ENCODE measurements at places on chromosomes 1 and 21. TPM values are rescaled to one million over a fixed set of nuclear protein-coding genes. Genes with fewer than 3 reads are reported as not detected.

The KRTAP12-2 gene
- total RNA-seq: not detected

The FCRL4 gene
- not detected for total RNA-seq

- H3K27me3 ChIP-seq: peaks cover 7% of the 10 kb centered on the region
- H3K4me1 ChIP-seq: no peaks in the 10 kb centered on the region
- H3K4me3 ChIP-seq: no peak overlapping the region
Observed at GRCh38 chr1:212650228-212650627, 41.7 kb downstream of the ATF3 start.

GRCh38 chr1:65264197-65264929 is 45.0 kb upstream of the DNAJC6 start:
- peaks cover 19% of the 10 kb centered on the region for H3K27me3 ChIP-seq
- H3K4me1 ChIP-seq: peaks cover 50% of the 10 kb centered on the region
- DNase-seq: no peak
- no peaks in the 10 kb centered on the region for H3K36me3 ChIP-seq
- H3K27ac ChIP-seq: no peak overlapping the region
- no peak overlapping the region for H3K4me3 ChIP-seq

DNA sequence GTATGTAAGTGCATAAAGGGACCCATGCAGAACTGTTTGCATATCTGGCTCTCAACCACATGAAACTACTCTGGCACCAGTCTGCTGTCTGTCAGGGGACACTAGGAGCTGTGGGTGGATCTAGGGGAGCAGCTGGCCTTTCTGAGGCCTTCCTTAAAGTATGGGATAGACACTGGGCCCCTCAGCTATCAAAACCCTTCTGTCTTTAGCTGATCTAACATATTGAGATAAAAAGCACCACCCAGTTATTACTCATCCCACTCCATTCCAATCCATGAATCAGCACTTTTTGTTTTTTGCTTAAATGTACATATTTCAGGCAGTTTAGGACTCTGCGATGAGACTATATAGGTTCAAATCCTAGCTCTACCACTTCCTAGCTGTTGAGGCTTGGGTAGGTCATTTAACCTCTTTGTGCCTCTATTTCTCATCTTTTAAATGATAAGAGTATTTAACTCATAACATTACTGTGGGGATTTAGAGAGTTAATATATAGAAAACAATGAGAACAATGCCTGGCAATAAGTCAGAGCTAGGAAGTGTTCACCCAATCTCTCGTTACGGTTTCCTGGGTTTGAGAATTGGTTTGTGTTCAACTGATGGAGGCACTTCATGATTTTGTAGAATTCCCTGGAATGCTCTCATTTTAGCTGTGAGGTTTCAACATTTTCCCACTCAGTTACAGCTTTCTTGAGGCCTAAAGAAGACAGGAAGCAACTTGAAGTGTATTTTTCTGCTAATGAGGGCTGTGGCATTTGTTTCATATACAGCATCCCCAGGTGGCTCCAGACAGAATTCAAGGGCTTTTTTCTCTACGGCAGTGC is 68.9 kb downstream of the LRIG2 start:
- no peaks in the 10 kb centered on the region for H3K27me3 ChIP-seq
- no peak overlapping the region for H3K27ac ChIP-seq
- no peak for DNase-seq
- no peak overlapping the region for H3K4me3 ChIP-seq

DNA sequence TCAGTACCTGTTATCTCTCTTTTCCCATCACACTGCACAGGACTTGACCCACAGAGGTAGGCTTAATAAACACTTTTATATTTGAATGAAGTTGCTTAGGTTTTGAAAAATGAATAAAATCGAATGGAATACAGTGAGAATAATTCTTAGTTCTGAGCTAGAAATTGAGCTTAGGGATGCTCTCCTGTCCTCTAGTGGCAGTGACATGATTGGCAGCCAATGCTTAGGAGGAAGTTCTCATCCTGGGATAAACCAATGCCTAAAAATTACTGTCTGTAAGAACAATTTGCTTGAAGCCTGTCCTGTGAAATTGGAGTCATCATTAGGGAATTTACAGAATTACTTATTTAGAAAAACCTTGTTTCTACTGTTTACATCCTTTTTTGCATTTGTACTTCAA is 21.3 kb upstream of the CYP4X1 start:
- H3K27ac ChIP-seq: no peak overlapping the region
- H3K27me3 ChIP-seq: peaks cover 31% of the 10 kb centered on the region
- H3K4me3 ChIP-seq: no peak overlapping the region

DNA sequence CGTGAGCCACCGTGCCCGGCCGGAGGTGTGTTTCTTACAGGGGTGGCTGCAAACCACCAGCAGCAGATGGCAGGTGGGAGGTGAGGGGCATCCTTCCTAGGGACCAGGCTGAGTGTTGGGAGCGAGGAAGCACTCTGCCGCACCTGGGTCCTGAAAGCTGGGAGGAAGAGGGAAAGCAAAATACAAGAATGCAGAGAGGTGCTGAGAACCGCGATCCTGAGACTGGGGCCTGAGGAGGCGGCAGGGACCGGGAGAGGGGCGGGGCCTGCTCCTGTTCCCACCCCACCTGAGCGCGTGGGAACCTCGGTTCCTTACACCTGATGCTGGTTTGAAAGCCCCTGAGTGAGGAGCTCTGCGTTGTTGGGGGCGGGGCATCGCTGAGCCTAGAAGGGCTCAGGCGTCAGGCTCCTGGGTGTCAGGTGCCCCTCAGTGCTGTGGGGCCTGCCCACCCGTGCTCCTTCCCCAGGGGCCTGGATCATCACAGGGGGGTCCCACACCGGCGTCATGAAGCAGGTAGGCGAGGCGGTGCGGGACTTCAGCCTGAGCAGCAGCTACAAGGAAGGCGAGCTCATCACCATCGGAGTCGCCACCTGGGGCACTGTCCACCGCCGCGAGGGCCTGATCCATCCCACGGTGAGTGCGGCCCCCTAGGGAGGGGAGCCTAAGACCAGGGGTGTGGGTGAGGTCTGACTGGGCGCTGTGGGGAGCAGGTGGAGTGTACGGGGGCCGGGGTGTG is 15.5 kb downstream of the TRPM2 start:
- H3K36me3 ChIP-seq: peaks cover 14% of the 10 kb centered on the region
- DNase-seq: no peak
- no peak overlapping the region for H3K4me3 ChIP-seq
